ENCODE measurements at places on chromosomes 7 and 10.

- no peak for DNase-seq
Measured at GRCh38 chr7:155863721-155864151, 51.5 kb upstream of the SHH start.

GRCh38 chr7:133688483-133689239 is 435.8 kb downstream of the EXOC4 start:
- DNase-seq: no peak

GRCh38 chr10:52020702-52021101 is 293.4 kb upstream of the DKK1 start:
- DNase-seq: no peak

- DNase-seq: no peak
Measured at GRCh38 chr7:90383422-90383821, 19.8 kb upstream of the CLDN12 start.

- DNase-seq: no peak
Measured at GRCh38 chr7:150969475-150969874, 8.6 kb downstream of the KCNH2 start.

GRCh38 chr10:63711867-63712716 is 190.9 kb downstream of the REEP3 start:
- DNase-seq: peak; percentile 91

Measured in thoracic aorta (tissue), 2 donors.